ENCODE measurements at places on chromosomes 12 and 14. TPM values are rescaled to one million over a fixed set of nuclear protein-coding genes. Genes with fewer than 3 reads are reported as not detected.

GRCh38 chr12:19205120-19205519, 75.6 kb downstream of the PLEKHA5 start:
- DNase-seq = no peak

DNA sequence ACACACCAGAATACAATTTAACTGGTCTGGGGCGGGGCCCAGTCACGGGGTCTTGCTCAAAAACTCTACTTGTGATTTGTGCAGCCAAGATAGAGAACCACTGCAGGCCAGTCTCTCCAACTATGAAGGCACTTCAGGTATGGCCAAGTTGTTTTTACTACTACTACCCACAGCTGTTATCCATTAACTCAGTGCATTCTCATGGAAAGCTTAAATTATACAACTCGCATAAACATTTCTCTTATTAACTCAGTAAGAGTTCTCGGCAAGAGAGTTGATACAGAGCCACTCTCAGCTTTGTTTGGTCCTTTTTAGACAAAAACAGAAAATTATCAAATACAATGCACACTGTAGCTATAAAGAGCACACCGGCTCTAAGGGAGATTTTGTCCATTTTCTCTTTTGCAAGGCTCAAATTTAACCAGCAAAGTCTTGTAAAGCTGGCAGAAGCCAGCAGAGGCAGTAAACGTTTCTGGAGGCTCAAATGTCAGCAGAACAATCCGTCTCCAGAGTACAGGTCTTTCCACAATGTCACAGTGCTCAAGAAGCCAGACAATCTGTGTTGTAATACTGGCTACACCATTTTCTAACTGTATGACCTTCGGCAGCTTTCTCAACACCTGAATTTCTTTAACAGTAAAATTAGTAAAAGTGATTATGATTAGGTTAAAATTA, 85.9 kb downstream of the PTGER2 start:
- no peak for DNase-seq

GRCh38 chr12:3207858-3208257, 130.7 kb downstream of the TSPAN9 start:
- peak; percentile 58 for DNase-seq

TTC7B gene
- 72.2 TPM for total RNA-seq

TMEM233 gene
- total RNA-seq = 0.25 TPM
